ENCODE measurements at places on chromosomes 11 and 22.

- no peak for DNase-seq
Measured at GRCh38 chr11:111347002-111347722, 31.9 kb downstream of the POU2AF1 start.

DNA sequence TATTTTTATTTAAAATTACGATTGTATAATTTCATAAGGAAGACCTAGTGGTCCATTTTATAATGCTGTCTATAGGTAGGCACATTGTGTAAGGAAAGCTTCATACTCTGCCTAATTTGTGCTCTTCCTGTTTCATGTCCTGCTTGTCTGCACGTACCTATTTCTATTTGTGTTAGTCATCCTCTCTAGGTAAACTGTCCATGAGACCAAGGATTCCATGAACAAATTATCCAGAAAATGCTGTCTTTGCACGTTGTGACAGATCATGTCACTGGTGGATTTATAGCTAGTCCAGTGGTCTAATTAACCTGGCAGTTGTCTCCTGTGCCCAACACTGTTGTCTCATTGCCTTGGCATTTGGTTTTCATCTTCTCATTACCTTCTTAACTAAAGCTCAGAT, 44.7 kb downstream of the DNAJC24 start:
- DNase-seq = no peak

DNA sequence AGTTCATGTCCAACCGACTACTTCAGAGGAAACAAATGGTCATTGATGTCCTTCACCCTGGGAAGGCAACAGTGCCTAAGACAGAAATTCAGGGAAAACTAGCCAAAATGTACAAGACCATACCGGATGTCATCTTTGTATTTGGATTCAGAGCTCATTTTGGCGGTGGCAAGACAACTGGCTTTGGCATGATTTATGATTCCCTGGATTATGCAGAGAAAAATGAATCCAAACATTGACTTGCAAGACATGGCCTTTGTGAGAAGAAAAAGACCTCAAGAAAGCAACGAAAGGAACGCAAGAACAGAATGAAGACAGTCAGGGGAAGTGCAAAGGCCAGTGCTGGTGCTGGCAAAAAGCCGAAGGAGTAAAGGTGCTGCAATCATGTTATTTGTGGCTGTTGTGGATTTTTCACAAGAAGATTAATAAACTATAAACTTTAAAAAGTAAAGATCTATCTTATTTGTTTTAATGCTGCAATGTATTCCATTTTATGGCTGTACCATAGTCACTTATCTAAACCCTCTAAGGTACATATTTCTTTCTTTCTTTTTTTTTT, 20.1 kb upstream of the HIPK3 start:
- no peak for DNase-seq

DNA sequence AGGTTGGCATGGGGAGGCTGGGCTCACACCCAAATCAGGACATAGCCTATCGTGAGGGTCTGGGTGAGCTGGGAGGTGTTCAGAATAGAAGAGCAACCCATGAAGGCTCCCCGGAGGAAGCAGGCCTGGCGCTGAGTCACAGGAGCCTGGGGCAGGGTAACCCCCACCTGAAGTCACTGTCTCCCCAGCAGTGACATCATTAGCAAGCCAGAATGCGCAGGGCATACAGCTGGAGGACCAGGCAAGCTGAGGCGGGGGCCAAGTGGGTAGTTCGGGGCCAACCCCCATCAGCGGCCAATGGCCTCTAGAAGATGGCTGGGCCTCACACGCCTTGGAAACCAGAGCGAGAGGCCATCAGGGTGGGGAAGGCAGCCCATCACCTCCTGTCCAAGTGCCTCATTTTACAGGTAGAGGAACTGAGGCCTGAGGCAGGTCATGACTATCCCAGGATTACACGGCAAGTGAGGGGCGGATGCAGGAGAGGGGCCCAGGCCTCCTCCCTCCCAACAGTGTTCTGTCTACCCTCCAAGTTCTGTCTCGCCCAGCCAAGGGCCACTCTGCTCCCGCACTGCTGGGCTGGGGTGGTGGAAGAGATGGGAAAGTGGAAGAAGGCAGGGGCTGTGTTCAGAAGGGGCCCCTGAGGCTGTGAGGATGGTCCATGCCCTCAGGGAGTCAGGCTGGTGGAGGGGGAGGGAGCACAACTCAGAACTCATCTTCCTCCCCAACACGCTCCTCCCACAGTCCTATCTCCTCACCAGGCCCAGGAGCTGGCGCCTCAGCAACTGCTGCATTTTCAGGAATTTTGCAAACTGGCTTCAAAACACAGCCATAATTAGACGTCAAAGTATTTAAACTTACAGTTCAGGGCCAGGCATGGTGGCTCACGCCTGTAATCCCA, 24.6 kb downstream of the RPL3 start:
- DNase-seq = no peak

DNA sequence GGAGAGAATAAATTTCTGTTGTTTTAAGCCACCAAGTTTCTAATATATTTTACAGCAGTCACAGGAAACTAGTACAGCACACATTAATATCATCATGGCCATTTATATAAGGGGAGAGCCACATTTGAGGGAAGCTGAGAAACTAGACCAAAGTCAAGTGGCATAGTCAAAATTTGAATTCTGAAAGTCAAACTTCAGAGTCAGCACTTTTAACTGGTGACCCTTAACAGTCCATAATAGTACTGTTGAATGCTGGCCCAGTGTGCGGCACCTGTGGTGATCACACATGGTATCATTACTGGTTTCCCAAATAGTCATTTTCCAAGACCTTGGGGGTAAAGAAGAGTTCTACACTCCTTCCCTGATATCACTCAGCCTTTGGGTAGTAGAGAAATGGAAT, 44.3 kb upstream of the PAX6 start:
- DNase-seq = no peak

GRCh38 chr11:91650802-91651201, 573.8 kb upstream of the FAT3 start:
- no peak for DNase-seq
